Daoy (cell line): ENCODE measurements at places on chromosomes 6 and 20. TPM values are rescaled to one million over a fixed set of nuclear protein-coding genes. Genes with fewer than 3 reads are reported as not detected.

The CST11 gene
- not detected in 2 replicates for total RNA-seq

GRCh38 chr6:157996201-157996712, 14.6 kb downstream of the SYNJ2 start:
- no peak for DNase-seq

- no peak for DNase-seq
Measured at GRCh38 chr6:143221698-143222097, 161.0 kb downstream of the AIG1 start.

DNA sequence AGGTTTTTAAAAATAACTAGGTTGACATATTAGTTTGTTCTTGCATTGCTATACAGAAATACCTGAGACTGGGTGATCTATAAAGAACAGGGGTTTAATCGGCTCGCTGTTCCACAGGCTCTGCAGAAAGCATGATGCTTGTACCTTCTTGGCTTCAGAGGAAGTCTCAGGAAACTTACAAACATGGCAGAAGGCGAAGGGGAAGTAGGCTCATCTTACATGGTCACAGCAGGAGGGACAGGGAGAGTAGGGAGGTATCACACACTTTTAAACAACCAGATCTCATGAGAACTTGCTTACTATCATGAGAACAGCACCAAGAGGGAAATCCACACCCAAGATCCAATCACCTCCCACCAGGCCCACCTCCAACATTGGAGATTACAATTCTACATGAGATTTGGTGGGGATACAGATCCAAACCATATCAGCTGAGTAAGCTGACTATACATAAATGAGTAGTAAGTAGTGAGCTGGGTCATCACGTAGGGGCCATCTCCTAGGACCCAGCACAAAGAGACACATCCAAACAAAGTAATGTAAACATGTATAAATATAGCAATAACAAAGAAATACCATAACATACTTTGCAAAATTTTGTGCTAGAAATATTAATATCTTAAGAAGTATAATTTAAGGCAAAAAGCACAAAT, 31.4 kb upstream of the SIRPG start:
- no peak for DNase-seq

DNA sequence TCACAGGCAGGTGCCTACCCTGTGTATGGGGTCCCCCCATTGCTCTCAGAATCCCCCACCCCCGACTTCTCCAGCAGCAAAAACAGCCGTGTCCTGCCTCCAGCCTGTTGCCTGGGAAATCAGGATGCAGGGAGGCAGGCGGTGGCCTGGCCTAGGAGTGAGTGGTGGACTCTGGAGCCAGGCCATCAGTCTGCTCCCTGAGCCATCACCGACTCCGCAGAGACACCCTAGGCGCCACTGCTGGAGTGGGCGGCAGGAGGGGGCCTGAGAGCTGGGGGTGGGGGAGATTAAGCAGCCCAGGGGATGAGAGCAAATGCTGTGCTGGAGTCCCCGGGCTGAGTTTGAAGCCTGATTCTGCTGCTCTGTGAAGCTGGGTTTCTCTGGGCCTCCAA, 93.2 kb downstream of the CD40 start:
- DNase-seq, result no peak
